ENCODE measurements at places on chromosomes 2 and 18. TPM values are rescaled to one million over a fixed set of nuclear protein-coding genes. Genes with fewer than 3 reads are reported as not detected.

DNA sequence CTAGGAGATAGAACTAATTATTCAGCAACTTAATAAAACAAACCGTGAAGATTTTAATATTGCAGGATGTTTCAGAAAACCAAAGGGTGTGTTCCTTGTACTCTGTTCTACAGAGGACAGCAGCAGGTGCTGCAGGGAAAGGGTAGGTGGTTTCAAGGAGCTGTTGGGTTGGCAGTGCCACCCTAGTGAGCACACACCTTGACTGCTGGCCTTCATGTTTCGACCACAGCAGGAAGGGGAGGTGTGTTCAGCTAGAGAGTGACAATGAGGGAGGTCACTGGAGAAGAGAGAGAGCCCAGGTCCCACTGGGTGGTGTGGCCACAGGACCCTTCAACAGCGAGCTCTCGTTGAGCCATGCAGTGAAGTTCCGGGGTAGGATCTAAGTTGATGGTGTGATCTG lies 98.6 kb downstream of the ZNF236 start:
- no peak for DNase-seq

Gene PKDCC
- 370 TPM for polyA plus RNA-seq

Gene TMEFF2
- 10.8 TPM for polyA plus RNA-seq

DNA sequence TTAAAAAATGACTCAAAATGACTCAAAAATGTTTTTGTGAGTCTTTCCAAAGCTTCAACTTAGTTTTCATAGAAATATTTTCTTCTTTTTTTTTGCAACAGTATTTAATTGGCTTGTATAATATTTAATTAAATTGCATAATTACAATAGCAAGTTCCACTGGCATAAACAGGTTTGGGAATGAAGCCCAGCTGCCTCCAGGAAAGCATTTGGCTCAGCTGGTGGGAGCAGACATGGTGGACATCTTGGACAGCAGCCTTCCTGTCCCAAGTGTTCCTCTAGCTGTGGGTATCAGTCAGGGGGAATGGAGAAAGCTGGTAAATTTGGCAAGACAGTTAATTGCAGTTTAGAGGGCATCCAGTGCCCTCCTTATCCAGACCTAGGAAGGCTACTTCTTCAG lies 213.4 kb downstream of the ZBTB7C start:
- DNase-seq: no peak

All from right renal pelvis (tissue), 4 donors.